ENCODE measurements at places on chromosomes 7 and 10. TPM values are rescaled to one million over a fixed set of nuclear protein-coding genes. Genes with fewer than 3 reads are reported as not detected.
A peak's percentile ranks its signal among the peaks of the same experiment; 100 is the strongest.

The TAC1 gene
- 0.82 TPM for total RNA-seq

DNA sequence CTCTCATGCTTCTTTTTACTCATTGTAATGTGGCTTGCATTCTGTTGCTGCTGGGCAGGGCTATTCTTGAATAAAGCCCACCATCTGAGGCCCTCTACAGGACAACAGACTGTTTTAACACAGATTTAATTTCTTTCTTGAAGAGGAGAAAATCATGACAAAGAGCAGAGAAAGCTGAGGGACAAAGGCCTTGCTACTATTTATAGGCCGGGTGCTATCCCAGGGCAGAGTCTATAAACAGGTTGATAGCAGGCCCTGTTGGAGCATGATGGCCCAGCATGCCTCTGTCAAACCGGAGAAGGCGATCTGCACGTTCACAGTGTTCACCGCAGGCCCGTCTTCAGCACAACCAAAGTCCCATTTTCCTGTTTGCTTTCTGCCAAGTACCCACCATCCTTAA, 3.0 kb downstream of the VIPR2 start:
- peak; percentile 55 for DNase-seq

GRCh38 chr7:90111-91063, 102.0 kb upstream of the FAM20C start:
- DNase-seq = peak; percentile 73

DNA sequence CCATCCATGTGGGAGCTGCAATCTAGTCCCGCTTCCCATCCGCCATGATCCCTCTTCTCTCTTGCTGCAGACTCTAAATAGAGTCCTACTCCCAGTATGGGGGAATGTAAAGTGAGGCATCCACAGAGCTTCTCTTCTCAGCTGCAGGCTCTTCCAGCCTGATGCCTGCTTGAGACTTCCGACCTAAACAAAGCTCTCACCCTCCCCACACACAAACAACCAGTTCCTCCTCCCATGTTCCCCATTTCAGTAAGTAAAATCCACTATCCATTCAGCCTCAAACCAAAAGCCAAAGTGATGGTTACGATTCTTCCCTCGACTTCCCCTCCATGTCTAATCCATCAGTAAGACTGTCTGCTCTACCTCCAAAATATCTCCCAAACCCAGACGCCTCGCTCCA, 108.2 kb upstream of the NFE2L3 start:
- no peak for DNase-seq

The IL2RA gene
- not detected for total RNA-seq

- no peak for DNase-seq
Measured at GRCh38 chr7:66668677-66669076, 40.0 kb downstream of the KCTD7 start.
